SW480 (cell line): ENCODE measurements at places on chromosomes 1 and 21.

- DNase-seq = no peak
Measured at GRCh38 chr1:3247521-3248121, 178.6 kb downstream of the PRDM16 start.

- DNase-seq = no peak
Measured at GRCh38 chr1:188023206-188023605, 1194.5 kb downstream of the PLA2G4A start.

DNA sequence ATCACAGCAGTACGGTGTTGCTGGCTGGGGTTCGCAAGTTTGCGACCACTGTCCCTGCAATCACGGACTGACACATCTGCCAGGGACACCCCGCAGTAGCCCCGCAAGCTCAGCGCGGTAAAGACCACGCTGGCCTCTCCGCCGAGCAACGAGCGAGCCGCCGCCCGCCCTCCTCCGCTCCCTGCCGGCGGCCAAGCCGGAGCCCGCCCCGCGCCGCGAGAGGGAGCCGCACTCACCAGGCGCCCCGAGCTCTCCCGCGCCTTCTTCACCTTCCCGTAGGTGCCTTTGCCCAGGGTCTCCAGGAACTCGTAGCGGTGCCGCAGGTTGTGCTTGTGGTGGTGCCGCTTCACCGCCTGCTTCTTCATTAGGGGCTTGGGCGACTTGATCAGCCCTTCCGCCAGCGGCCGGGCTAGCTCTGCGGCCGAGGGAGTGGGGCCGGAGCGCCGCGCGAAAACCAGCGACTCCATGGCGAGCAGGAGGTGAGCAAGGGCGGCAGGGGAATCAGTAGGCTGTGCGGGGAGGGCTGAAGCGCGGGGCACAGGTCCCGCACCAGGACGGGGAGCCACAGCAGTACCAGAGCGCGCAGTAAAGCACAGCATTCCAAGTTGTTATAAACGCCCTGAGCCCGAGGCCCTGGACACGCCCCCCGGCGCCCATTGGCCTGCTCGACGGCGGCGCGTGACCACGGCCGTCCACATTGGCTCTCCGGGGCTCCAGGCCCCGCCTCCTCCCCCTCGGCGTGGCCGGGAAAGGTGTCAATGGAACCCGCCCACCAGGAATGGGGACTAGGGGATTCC, at the start of gene NUAK2:
TSS of gene NUAK2 (minus strand) at position 584 of the 797 bp plus-strand sequence. CDS start at position 467, 117 bp downstream.
- DNase-seq = peak; percentile 84

DNA sequence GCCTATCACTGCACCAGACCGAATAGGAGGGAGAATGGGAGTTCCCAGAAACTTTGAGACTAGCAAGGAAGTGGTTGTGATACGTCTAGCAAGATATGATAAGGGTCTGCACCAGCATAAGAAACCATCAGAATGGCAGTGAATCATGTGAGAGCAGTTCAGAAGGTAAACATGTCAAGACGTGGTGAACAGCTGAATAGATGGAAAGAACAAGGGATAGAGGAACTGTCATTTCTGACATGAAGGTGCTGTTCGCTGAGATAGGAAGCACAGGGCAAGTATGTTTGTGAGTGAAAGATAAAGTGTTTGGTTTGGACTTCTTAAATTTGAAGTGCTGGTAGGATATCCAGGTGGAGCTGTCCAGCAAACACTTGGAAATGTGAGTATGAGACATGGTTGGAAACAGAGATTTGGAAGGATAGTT, 1.1 kb upstream of the AGO1 start:
- no peak for DNase-seq

- no peak for DNase-seq
Measured at GRCh38 chr1:244758708-244759107, 76.8 kb upstream of the COX20 start.
